ENCODE measurements at places on chromosomes 6 and 20. TPM values are rescaled to one million over a fixed set of nuclear protein-coding genes. Genes with fewer than 3 reads are reported as not detected.

The IL17F gene
- polyA plus RNA-seq, result 0.40 TPM

The GSTA3 gene
- polyA plus RNA-seq, result 0.52 TPM

The FILIP1 gene
- 2.4 TPM for polyA plus RNA-seq

The SUN5 gene
- not detected for polyA plus RNA-seq

The BTN1A1 gene
- 0.22 TPM for polyA plus RNA-seq

The BNIP5 gene
- polyA plus RNA-seq, result 0.17 TPM

The APOBEC2 gene
- 0.37 TPM for polyA plus RNA-seq

The PGC gene
- not detected for polyA plus RNA-seq

The FNDC1 gene
- 6.3 TPM for polyA plus RNA-seq

The GJA10 gene
- not detected for polyA plus RNA-seq

The ESR1 gene
- 2.1 TPM for polyA plus RNA-seq

The RGS17 gene
- 3.6 TPM for polyA plus RNA-seq

The SMIM29 gene
- polyA plus RNA-seq, result 9.5 TPM

The CGA gene
- 0.38 TPM for polyA plus RNA-seq

The SAPCD1 gene
- 16.0 TPM for polyA plus RNA-seq

- no peak for DNase-seq
These were observed 22.6 kb downstream of the SLC2A12 start for GRCh38 chr6:134029495-134030455.

- DNase-seq, result no peak
These were observed 350.7 kb downstream of the KHDRBS2 start for GRCh38 chr6:61935242-61935846.

- no peak for DNase-seq
These were observed 78.3 kb downstream of the STXBP5 start for GRCh38 chr6:147282566-147282959.

DNA sequence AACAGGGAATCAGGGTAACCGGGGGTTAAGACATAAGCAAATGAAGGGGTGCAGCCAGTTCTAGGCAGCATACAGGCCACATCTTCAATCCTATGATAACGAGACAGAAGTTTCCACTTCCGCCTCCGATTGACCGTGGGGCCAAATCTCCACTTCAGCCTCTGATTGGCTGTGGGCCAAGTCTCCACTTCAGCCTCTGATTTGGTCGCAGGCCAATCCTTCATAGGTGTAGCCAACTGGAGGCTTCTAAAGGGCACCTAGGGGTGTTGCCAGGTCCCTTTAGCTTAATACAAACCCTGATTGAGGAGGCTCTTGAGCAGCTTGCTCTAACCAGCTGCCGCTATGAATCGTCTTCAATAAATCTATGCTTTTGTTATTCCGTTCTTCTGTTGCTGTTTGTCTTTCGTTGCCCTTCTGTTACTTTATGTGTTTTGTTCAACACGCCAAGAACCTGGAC, 2.1 kb upstream of the ERGIC3 start:
- peak; percentile 27 for DNase-seq

- no peak for DNase-seq
These were observed 2.2 kb upstream of the SNPH start for GRCh38 chr20:1263853-1264252.

DNA sequence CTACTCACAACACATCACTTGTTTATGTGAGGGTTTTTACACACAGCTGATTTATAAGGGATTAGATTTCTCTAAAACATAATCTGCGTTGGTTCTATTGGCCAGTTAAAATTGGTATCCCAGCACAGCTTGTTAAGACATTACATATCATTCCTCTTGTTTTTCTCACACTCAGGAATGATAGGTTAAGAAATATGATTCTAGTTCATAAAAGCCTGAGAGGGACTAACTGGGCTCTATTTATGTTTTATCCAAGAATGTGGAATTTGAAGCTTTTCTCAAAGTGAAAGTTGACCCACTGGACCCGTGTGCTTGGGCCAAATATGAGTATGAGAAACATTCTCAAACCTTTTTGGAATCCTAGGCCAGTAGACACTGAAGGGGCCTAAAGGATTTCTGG, 117.3 kb downstream of the TMEM170B start:
- DNase-seq, result no peak

- no peak for DNase-seq
These were observed 72.9 kb downstream of the ATG5 start for GRCh38 chr6:106252687-106253086.

GRCh38 chr6:26044140-26045064, 42.8 kb upstream of the HFE start:
- DNase-seq, result no peak

GRCh38 chr6:170429450-170429849, 122.9 kb downstream of the FAM120B start:
- DNase-seq, result peak; percentile 57

DNA sequence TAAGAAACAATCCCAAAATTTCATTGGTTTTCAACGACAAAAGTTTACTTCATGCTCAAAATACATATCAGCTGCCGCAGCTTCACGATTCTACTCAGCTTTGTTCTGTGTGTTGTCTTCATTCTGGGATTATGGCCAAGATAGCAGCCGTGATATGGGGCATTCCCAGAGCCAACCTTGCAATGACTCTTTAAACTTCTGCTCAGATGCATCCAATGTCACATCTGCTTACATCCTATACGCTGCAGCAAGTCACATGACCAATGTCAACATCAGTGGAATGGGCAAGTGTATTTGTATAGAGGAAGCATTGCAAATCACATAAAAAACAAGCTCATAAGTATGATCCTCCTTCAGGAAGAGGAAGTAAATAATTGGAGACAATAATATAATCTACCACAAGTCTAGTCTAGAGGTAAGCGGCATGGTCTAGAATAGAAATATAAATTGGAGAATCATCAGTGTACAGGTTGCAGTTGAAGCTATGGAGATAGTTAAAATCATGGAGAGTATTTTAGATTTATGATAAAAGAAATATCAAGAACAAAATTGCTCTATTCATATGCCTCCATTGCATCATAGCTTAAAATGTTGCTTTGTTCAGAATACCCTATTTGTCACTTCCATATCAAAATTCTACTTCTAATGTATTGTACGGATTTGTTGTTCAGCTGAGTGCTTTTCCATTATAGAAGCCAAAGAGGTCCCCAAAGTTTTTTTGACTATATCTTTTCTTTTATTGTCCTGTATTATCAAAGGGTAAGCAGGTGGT, 7.2 kb upstream of the C6orf141 start:
- no peak for DNase-seq

DNA sequence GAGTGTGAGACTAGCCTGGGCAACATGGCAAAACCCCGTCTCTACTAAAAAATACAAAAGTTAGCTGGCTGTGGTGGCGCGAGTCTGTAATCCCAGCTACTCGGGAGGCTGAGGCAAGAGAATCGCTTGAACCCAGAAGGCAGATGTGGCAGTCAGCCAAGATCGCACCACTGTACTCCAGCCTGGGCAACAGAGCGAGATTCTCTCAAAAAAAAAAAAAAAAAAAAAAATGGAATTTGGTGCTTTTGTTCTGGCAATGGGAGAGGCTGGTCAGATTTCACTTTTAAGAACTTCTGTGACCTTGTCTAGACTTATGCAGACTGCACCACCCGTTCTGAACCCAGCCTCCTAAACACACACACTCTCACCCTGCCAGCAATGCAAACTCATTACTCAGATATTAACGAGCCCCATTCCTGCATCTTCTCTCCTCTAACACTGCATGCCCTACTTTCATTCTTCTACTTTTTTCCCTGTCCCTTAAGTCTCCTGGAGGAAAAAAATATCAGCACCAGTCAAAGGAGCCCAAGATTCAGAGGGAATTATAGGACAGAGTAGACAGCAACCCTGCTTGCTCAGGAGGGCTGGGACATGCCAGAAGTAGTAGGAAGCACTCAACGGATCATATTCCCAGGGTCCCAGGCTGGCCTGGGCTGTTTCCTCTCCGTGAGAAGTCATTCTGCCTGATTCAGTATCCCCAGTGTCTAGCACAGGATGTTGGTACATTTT, 4.4 kb downstream of the MOCS1 start:
- DNase-seq, result no peak

GRCh38 chr6:157271441-157271840, 51.9 kb downstream of the TMEM242 start:
- no peak for DNase-seq

DNA sequence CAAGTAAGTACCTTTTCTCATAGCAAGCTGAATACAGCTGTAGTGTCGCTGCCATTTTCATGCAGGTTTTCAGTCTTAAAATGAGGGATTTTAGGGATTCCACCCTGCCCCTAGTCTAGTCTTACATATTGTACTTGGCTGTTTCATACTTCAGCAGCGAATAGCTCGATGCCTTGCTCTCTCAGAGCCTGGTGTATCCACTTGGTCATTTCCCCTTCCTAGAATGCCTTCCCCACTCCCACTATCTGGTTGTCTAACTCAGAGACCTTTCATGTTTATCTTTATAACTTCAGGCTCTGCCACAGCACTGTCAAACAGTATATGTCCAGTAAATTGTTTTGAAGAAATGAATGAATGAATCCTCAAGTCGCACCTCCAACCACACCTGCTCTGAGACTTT, 21.1 kb upstream of the IPCEF1 start:
- DNase-seq, result no peak

- DNase-seq, result no peak
These were observed 1.4 kb upstream of the SLC13A3 start for GRCh38 chr20:46652699-46653098.

GRCh38 chr6:106318061-106318460, 7.5 kb downstream of the ATG5 start:
- DNase-seq, result no peak

DNA sequence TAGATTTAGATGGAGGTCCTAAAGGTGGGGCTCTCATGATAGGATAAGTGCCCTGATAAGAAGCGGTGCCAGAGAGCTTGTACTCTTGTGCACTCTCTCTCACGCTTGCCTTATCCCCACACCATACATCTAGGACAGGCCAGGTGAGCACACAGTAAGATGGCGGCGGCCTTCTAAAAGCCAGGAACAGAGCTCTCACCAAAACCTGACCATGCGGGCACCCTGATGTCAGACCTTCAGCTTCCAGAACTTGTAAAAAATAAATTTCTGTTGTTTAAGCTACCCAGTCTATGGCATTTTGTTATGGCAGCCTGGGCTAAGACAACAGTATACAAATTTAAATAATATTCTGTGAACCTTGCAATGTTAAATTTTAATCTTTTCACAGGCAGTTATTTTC, 40.8 kb upstream of the CALHM6 start:
- no peak for DNase-seq

- DNase-seq, result no peak
These were observed 632.2 kb downstream of the TENT5A start for GRCh38 chr6:81120280-81120679.

DNA sequence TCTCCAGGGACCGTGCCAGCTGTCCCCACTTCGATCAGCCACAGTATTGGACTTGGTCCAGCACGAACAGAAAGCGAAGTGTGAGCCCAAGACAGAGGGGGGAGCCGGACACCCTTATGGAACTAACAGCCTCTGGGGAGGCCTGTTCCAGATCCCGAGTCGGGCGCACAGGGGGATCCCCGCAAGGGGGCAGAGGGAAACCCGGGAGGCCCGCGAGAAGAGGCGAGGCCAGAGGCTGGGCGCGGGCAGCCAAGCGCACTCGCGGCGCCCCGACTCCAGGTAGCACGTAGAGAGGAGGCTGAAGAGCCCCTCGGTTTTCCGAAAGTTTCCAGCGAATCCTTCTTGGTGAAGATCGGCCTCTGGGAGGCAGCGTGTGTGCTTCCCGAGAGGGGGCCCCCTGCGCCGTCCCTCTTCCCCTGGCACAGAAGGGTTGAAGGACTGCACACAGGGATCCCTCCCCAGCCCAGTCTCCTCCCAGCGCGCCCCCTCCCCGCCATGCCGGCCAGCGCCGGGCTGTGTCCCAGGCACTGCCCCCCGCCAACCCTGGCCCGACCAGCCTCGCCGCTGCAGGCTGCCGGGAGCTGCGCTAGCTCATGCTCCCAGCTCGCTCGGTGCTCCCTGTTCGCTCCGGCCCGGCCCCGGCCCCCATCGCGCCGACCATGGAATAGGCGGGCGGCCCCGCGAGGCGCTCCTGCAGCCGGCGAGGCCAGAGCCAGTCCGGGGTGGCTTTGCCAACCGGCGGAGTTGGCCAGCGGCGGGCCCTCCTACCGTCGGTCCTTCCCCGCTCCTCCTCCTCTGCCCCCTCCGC, 577 bp upstream of the SLC24A3 start:
- peak; percentile 33 for DNase-seq

DNA sequence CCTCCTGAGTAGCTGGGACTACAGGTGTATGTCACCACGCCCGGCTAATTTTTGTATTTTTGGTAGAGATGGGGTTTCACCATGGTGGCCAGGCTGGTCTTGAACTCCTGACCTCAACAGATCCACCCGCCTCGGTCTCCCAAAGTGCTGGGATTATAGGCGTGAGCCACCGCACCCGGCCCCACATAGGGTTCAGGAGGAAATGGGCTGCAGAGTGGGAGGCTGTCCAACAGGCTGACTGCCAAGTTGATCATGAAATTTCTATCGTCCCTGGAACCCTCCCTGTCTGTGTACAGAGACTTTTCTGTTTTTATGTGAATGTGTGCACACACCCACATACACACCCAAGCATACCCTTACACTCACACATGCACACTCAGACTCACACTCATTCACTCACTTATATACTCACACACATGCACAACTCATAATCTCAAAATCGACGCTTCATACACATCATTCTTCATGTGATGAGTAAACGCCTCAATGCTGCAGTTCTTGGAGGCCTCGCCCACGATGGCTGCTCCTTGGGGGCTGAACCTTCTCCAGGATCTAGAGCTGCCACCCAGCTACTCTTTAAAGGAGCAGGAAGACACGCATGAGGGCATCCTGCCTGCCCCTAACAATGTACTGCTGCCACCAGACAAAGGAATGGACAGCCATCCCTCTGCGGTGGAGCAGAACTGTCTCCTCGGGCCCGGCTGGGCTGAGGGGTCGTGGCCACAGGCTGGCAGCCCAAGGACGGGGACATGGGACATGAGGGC, 35.6 kb downstream of the SUN5 start:
- DNase-seq, result no peak

DNA sequence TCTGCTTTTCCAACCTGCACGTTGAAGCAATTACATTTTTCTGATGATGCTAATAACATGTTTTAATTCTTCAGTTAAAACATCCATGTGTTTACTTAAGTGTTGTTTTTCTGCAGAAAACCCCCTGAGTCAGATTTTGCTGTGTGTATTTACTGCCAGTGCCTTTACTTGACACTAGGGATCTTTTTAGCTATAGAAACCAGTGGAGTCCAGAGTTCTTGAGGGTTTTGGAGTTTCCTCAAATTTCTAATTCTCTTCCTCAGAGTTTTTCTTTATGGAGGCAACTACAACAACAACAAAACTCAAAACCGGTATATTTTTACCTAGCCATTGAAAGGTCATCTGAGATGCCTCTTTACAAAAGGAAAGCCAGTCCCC, 168.4 kb downstream of the JARID2 start:
- no peak for DNase-seq

DNA sequence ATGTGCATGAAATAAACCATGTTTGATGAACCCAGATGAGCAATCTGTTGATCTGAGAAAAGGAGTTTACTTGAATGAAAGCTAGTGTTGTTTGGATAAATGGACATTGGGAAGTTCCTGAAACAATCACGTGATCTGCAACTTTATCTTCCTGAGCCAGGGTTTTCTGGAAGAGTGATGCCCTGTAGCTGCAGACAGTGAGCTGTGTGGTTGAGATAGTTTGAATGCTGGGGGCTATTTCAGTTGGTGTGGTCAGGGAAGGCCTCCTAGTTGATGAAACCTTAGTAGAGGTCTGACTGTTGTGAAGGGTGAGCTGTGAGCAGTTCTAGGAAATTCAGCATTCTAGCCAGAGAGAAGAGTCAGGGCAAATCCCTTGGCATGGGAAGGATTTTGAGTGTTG, 643.7 kb downstream of the UTRN start:
- DNase-seq, result no peak

- DNase-seq, result no peak
These were observed 11.3 kb downstream of the TFAP2A start for GRCh38 chr6:10403385-10404106.

- DNase-seq, result no peak
These were observed 14.1 kb upstream of the CD24 start for GRCh38 chr6:106988664-106989063.
